ENCODE measurements at places on chromosomes 7 and 10.

GRCh38 chr7:44087911-44088838 is 5.8 kb upstream of the POLM start:
- DNase-seq: peak; percentile 72

DNA sequence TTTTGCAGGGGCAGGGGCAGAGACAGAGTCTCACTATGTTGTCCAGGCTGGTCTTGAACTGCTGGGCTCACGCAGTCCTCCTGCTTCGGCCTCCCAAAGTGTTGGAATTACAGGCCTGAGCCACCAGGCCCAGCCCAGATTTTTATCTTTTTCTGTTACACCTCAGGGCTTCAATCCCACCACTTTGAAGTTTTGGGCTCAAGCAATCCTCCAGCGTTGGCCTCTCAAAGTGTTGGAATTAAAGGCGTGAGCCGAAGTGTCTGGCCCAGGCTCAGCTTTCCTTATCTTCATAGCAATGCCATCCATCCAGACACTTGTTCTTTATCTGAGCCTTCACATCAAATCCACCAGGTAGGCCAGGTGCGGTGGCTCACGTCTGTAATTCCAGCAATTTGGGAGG is 4.1 kb downstream of the TAF6 start:
- no peak for DNase-seq

DNA sequence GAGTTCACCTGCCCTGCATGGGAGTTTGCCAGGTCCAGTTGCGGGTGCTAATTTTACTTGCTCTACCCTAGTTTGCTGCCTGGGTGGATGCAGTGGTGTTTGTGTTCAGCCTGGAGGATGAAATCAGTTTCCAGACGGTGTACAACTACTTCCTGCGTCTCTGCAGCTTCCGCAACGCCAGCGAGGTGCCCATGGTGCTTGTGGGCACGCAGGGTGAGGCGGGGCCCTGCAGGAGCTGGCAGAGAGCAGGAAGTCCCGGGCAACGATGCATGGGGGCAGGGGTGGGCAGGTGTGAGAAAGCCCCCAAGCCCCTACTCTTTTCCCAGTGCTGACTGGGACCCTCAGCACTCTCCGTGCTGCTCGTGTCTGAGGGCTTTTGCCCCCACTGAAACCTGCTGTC is 31.3 kb downstream of the AGAP3 start:
- no peak for DNase-seq

- DNase-seq: peak; percentile 59
These were observed 25.5 kb downstream of the LDB3 start for GRCh38 chr10:86693721-86694369.

DNA sequence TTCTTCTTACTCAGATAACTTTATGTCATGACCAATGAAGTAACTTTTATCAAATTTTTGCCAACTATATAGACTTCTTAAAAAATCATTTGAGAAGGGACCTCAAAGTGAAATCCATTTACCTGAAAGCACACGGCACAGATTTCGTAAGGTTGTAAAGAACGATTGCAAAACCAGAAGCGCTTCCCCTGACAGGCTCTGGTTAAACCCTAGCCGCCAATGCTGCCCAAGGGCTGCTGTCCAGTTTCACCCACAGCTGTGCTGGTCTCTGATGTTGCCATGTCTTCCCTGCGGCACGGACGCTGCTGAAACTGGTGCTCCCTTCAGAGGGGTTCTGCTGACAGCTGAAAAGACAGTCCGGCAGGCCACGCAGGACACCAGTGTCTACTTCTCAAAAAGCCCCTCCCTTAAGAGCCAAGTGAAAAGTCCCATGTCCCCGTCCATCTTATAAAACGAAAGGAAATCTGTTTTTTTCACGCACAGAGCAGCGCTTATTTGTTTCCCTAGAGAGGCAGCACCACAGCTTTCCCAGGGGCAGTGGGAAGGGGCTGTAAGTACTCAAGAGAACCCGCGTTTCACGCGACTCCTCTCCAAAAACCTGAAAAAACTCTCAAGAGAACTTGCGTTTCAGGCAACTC is 32.5 kb downstream of the GNA12 start:
- DNase-seq: peak; percentile 31

All from femur (tissue), 1 donor.